Fibroblast of lung (primary cell): ENCODE measurements at places on chromosomes 3 and 15.

DNA sequence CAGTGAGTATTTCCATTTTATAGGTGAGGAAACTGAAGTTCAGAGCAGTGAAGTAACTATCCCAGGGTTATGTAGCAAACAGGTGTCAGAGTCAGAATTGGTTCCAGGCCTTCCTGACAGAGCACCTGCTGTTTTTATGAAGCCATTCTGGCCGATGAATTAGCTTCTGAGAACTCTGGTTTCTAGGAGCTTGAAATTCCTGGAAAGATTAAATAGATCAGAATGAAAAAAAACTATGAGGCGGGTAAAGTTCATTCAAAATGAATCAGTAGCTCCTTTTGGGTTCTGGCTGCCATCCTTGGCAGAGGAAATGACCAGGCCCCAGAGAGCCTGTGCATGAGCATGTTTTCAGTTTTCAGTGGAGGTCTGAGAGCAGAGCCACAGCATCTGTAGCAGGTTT lies 59.3 kb upstream of the CFAP161 start:
- peak; percentile 3 for DNase-seq

DNA sequence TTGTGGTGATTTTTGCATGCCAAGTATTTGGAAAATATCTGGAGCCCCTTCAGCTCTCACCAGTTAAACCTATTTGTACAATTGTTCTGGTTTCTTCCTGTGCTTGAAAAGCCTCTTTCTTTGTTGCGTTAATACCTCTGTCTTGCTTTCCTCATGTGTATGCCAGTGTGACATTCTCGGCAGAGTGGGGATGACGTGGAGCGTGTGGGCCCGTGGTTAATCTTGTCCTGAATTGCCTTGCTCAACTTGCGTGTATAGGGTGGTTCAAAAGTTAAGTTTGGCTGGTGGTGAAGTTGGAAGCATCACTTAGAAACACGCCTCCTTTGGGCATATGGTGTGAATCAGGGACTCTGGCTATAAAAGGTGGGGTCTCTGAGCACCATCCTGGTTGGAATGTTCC lies 67.1 kb downstream of the IGF1R start:
- no peak for DNase-seq

DNA sequence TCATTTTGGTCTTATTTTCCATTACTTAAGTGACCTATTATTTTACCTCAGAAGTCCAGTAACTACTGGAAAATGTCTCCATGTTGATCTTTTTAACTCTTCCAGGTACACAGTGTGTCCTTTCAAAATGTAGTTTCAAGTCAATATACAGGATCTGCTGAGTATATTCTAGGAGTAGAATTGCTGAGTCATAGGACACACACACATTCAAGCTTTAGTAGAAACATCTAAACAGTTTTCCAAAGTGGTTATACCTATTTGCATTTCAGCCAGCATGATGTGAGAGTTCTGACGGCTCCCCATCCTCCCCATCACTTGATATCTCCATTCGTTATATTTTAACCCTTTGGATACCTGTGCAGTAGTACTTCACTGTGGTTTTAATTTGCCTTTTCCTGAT lies 271.9 kb downstream of the MCTP2 start:
- no peak for DNase-seq

GRCh38 chr3:151210676-151211381 lies 7.8 kb upstream of the GPR171 start:
- no peak for DNase-seq

DNA sequence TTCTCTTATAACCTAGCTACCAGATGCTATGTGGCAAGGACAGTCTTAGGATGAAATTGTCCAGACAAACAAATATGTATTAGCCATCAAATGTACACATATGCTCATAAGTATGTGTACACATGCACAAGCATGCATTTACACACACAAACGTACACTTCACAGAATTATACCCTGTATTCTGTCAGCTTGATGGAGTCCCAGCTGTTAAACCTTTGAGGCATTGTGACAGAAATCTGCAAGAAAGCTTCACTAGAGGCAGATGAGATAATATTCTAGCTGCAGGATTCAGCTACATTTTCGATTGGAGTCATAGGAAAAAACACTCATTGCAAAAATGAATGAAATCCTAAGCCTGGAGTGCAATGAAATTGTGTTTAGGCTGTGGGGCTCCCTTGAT lies 110.6 kb downstream of the CHL1 start:
- no peak for DNase-seq

- DNase-seq: no peak
These were observed 6.7 kb upstream of the DENND6A start for GRCh38 chr3:57699591-57699990.
